ENCODE measurements at places on chromosomes 5 and 9. TPM values are rescaled to one million over a fixed set of nuclear protein-coding genes. Genes with fewer than 3 reads are reported as not detected.
A peak's percentile ranks its signal among the peaks of the same experiment; 100 is the strongest.

DNA sequence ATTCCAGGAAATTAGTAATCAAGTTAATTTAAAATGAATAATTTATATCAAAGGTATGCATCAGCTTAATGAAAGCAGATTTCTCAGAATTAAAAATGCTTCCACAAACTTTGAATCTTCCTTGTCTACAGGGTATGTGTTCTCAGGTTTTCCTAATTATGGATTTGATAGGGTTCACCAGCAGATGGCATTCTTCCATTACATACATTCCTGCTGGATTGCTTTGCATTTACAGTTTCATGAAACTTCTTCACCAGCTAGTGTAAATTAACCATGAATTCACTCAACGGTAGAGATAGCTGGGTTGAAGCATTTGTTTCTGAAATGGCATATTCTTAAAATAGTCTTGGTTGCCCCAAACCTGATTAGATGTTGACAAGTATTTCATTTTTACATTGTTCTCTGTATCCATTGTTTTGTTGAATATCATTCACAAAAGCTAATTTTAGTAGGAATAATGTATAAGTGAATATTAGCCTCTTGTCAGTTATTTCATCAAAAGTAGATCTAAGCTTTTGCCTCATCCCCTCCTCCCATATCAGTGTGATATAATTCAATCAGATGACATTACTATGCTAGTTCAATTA lies 68.7 kb upstream of the WDR41 start:
- peaks cover 8% of the 10 kb centered on the region for H3K27me3 ChIP-seq
- H3K4me1 ChIP-seq, result no peaks in the 10 kb centered on the region
- no peak overlapping the region for H3K27ac ChIP-seq
- DNase-seq, result no peak
- H3K36me3 ChIP-seq, result no peaks in the 10 kb centered on the region
- H3K4me3 ChIP-seq, result no peak overlapping the region

GRCh38 chr5:380701-381309 lies 59.3 kb downstream of the AHRR start:
- H3K4me3 ChIP-seq, result no peak overlapping the region
- no peaks in the 10 kb centered on the region for H3K36me3 ChIP-seq
- H3K4me1 ChIP-seq, result no peaks in the 10 kb centered on the region
- no peak overlapping the region for H3K27ac ChIP-seq

- no peaks in the 10 kb centered on the region for H3K27me3 ChIP-seq
- no peak overlapping the region for H3K4me3 ChIP-seq
- DNase-seq, result no peak
- no peaks in the 10 kb centered on the region for H3K4me1 ChIP-seq
- no peak overlapping the region for H3K27ac ChIP-seq
Measured at GRCh38 chr9:122107291-122107805, 14.2 kb upstream of the TTLL11 start.

DNA sequence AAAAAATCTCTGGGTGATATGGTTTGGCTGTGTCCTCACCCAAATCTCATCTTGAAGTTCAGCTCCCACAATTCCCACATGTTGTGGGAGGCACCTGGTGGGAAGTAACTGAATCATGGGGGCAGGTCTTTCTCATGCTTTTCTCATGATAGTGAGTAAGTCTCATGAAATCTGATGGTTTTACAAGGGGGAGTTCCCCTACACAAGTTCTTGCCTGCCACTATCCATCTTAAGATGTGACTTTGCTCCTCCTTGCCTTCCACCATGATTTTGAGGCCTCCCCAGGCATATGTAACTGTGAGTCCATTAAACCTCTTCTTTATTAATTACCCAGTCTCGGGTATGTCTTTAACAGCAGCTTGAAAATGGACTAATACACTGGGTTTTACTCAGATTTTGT lies 513.9 kb downstream of the TLE4 start:
- no peaks in the 10 kb centered on the region for H3K4me1 ChIP-seq
- no peak overlapping the region for H3K4me3 ChIP-seq
- H3K27ac ChIP-seq, result no peak overlapping the region
- H3K27me3 ChIP-seq, result no peaks in the 10 kb centered on the region

DNA sequence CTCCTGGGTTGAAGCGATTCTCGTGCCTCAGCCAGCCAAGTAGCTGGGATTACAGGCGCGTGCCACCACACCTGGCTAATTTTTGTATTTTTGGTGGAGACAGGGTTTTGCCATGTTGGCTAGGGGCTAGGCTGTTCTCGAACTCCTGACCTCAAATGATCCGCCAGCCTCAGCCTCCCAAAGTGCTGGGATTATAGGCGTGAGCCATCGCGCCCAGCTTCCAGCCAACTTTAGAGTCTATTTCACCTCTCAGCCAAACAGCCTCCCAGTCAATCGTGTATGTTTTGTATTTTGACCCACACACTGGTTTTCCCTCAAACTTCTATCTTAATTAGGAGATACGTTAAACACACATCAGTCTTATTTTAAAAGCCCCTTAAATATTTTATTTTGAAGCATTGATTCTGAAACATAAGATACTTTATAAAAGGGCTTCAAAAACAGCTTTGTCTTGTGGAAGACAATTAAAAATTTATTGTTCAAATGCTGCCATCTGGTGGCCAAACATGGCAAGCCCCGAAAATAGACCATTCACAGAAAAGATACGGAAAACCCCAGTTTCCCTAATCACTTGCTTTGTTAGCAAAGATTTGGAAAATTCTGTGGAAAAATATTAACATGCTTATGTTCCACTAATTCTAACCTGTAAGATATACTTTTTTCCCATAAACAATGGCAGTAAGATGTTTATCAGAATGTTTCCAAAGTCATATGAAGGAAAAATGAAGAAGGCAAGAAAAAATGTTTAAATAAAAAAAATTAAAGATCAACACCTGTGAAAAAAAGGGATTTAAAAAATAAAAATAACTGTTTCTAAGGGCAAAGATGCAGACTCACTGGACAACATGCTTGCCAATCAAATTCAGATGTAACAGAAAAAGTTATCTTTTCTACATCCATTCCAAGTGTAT lies 33.1 kb downstream of the APTX start:
- no peaks in the 10 kb centered on the region for H3K4me1 ChIP-seq
- H3K27me3 ChIP-seq, result no peaks in the 10 kb centered on the region
- no peak overlapping the region for H3K27ac ChIP-seq
- H3K36me3 ChIP-seq, result peaks cover 18% of the 10 kb centered on the region
- peak; percentile 38 for DNase-seq

GRCh38 chr5:10863763-10864383 lies 102.8 kb upstream of the DAP start:
- H3K4me1 ChIP-seq, result no peaks in the 10 kb centered on the region
- H3K36me3 ChIP-seq, result no peaks in the 10 kb centered on the region
- no peak overlapping the region for H3K27ac ChIP-seq
- H3K4me3 ChIP-seq, result no peak overlapping the region
- no peaks in the 10 kb centered on the region for H3K27me3 ChIP-seq

DNA sequence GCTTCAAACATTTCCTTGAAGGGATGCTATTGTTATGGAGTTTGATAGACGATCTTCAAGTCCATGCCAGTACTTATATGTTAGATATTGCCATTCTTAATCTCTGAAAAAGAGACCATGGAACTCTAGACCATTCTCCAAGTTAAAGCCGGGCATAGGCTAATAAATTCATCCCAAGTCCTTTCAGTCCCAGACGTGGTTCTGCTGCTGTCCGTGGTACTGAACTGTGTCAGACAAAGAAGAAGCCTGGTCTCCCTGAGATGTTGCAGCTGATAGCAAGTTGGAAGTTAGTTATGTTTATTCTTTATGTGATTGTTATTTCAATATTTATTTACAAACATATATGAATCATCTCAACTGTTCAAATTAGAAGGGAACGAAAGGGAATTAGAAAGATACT lies 158.7 kb downstream of the NMUR2 start:
- no peak overlapping the region for H3K27ac ChIP-seq
- no peaks in the 10 kb centered on the region for H3K36me3 ChIP-seq
- DNase-seq, result no peak
- H3K4me3 ChIP-seq, result no peak overlapping the region
- no peaks in the 10 kb centered on the region for H3K27me3 ChIP-seq

DNA sequence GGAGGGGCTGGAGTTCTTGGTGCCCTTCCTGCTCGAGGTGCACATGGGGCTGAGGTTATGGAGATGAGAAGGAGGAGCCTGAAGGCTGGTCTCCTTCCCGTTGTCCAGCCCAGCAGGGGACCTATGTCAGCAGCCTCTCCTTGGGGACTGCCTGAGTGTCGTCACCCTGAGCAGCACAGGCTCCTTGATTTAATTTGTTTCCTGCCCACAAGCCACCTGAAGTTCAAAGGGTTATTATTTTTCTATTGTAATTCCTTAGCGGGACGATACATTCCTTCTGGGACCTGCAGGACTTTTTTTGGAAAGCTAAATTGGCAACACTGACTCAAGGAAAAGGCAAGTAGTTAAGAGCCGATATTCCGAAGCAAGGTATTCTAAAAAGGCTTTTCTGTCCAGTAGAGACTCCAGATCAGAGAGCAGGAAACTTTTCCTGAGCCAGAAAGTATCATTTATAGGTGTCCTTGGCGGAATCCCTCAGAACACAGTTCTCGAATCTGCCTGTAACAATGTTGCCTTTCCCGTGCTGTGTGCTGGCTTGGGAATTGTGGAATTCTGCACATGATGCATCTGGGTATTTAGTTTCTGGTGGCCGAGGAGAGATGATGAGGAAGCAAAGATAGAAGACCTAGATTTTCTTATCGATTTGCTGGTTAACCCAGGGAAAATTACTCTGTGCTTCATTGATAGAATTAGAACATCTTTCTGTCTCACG lies 55.4 kb downstream of the ARHGAP26 start:
- H3K27ac ChIP-seq, result no peak overlapping the region
- H3K36me3 ChIP-seq, result no peaks in the 10 kb centered on the region
- no peaks in the 10 kb centered on the region for H3K27me3 ChIP-seq
- H3K4me3 ChIP-seq, result no peak overlapping the region
- peaks cover 16% of the 10 kb centered on the region for H3K4me1 ChIP-seq

- no peaks in the 10 kb centered on the region for H3K36me3 ChIP-seq
- no peak overlapping the region for H3K4me3 ChIP-seq
- H3K27me3 ChIP-seq, result peaks cover 5% of the 10 kb centered on the region
- no peaks in the 10 kb centered on the region for H3K4me1 ChIP-seq
- H3K27ac ChIP-seq, result no peak overlapping the region
- no peak for DNase-seq
Measured at GRCh38 chr9:126207256-126207655, 119.4 kb upstream of the MVB12B start.

DNA sequence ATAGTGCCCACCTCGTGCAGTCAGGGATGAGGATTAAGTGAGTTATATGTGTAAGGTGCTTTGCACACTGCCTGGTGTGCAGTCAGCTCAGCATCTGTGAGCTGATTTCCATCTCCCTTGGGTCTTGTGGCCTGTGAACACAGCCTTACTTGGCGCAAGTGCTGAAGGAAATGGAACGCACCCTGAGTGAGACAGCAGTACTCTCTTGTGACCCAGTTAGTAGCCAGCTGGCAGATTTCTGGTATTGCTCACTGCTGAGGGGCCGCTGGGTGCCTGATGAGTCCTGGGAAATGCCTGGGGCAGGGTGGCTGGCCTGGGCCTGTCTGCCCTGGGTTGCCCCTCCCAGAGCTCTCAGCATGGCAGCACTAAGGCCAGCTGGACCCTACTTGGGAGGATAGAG lies 90.9 kb upstream of the BOD1 start:
- H3K4me1 ChIP-seq, result no peaks in the 10 kb centered on the region
- H3K36me3 ChIP-seq, result no peaks in the 10 kb centered on the region
- H3K27me3 ChIP-seq, result no peaks in the 10 kb centered on the region
- no peak for DNase-seq
- no peak overlapping the region for H3K4me3 ChIP-seq

DNA sequence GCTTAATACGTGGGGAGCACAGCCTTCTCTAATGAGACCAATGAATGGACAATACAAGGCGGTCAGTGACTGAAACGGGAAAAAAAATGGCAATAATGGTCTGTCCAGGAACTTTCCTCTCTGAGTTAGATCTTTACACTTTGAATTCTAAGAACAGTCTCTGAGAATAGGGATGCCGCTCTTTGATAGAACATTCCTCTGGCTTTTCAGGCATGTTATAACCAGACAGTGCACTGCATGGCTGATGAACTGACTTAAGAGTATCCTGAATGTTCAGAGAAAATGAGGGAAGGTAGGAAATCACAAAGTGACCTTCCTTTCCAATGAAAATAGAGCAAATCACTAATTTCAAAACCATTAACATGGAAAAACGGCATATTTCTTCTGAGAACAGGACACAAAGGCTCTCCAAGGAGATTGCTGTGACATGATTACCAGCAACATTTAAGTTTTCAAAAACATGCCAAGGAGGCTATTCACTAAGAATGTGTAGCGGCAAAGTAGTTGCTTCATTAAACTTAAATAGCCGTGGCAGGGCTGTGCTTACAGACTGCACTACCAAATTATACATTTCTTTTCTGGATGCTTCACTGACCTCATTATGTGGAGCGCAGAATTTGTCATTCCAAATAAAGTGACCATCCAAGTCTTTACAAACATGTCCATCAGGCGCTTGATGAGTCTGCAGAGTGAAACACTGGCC lies 105.9 kb downstream of the MARCHF3 start:
- no peak overlapping the region for H3K4me3 ChIP-seq
- no peak overlapping the region for H3K27ac ChIP-seq
- no peaks in the 10 kb centered on the region for H3K4me1 ChIP-seq
- no peaks in the 10 kb centered on the region for H3K36me3 ChIP-seq

The GNA14 gene
- total RNA-seq, result not detected

The IL11RA gene
- total RNA-seq, result 228 TPM

The GPR21 gene
- 3.6 TPM for total RNA-seq

The GABRA6 gene
- not detected for total RNA-seq

The CEL gene
- total RNA-seq, result 0.37 TPM

The CD74 gene
- total RNA-seq, result 1,110 TPM

The IFNA21 gene
- not detected for total RNA-seq

The LCN15 gene
- not detected for total RNA-seq

The RPS23 gene
- total RNA-seq, result 2,211 TPM

The COL5A1 gene
- total RNA-seq, result 1.7 TPM
